Stimulated activated naive B cell treated with anti-CD40 and anti-IgM and Interleukin-4, amounts not matched to agents 10 μg/mL and 1 μg/mL and 100 μg/mL, for 72 hours (primary cell): ENCODE measurements at places on chromosomes 16 and 17.
A peak's percentile ranks its signal among the peaks of the same experiment; 100 is the strongest.

GRCh38 chr16:65185241-65185778 lies 63.4 kb upstream of the CDH11 start:
- no peak for DNase-seq
- H3K36me3 ChIP-seq: no peaks in the 10 kb centered on the region
- no peaks in the 10 kb centered on the region for H3K4me1 ChIP-seq
- H3K27me3 ChIP-seq: no peaks in the 10 kb centered on the region
- H3K4me3 ChIP-seq: no peak overlapping the region

GRCh38 chr17:77193653-77194052 lies 52.9 kb downstream of the SEC14L1 start:
- no peak overlapping the region for H3K4me3 ChIP-seq
- no peak for DNase-seq
- peaks cover 69% of the 10 kb centered on the region for H3K36me3 ChIP-seq
- H3K27ac ChIP-seq: peak overlapping the region; percentile 14
- no peaks in the 10 kb centered on the region for H3K27me3 ChIP-seq
- peaks cover 35% of the 10 kb centered on the region for H3K4me1 ChIP-seq

DNA sequence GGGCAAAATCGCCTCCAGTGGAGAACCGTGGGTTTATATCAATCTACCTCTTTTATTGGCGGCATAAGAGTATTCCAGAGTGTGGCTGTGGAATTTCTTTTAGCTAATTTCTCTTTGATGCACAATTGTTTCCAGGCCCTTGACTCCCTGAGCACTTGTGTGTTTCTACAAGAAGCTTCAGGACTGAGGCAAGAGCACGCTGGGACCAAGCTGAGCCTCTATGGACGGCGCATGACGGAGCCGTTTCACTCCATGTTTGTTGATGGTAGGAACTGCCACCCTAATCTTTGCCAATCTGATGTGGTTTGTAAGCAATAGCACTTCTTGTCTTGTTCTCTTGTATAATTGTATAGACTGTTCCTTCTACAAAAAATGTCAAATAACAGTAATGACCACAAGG lies 11.2 kb upstream of the ANKRD40CL start:
- H3K4me3 ChIP-seq: no peak overlapping the region
- no peak for DNase-seq
- no peaks in the 10 kb centered on the region for H3K36me3 ChIP-seq

DNA sequence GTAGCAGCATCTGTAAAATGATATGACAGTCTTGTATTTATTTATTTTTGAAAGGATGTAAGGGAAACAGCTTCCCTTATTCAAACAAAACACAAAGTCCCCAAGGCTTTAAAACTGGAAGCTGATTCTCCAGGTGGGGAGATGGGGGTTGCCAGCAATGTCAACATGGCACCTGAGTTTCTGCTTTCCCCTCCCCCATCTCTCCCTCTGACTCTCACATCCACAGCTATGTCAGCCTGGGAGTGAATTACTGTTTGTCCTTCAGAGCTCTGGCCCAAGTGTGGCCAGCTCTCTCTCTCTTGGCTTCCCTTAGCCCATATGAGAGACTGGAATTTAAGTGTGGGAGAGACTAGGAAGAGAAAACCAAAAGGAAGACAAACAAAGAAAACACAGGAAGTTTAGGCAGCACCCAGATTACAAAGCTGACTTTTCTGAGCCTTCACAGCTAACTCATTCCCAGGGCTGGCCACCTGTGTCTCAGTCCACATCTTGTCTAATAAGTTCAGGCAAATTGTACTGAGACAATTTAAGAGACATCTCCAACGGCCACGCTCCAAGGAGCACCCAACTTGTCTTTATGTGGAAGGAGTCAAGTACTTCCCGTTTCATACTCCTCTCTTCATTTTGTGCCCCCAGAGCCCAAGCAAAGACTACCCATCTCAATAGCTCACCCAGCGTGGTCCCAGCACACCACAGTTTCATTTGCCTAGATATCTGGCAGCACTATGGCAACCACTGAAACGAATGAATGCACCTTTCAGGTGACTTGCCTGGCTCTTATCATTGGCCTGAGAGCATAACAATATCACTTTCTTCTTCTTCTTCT lies 69.2 kb downstream of the SOX9 start:
- no peak overlapping the region for H3K4me3 ChIP-seq
- no peak for DNase-seq
- H3K36me3 ChIP-seq: no peaks in the 10 kb centered on the region
- no peak overlapping the region for H3K27ac ChIP-seq
- no peaks in the 10 kb centered on the region for H3K4me1 ChIP-seq

DNA sequence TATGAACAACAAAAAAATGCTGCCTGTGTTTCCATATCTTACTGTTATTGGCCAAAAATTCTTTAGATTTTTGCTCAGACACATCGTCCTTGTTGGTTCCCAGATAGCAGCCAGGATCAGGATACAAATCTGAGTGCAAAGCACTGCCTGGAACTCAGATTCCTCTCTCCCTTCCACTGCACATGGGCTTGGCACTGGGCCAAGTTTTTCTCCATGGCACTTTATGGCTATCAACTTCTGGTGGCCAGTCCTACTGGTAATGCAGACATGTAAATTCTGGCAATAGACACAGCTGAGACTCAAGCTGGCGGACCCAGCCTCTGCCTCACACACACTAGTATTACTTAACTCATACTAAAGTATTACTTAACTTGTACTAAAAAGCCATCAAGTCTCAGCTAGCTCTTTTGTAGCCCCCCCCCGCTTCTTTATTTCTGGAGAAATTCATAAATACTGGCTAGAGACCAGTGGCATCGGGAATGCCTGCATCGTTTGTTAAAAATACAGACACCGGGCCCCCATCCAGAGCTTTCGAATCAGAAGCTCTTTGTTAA lies 181.2 kb upstream of the COX10 start:
- H3K27me3 ChIP-seq: no peaks in the 10 kb centered on the region
- H3K4me3 ChIP-seq: no peak overlapping the region
- H3K4me1 ChIP-seq: no peaks in the 10 kb centered on the region
- H3K36me3 ChIP-seq: no peaks in the 10 kb centered on the region
- H3K27ac ChIP-seq: no peak overlapping the region
- no peak for DNase-seq

DNA sequence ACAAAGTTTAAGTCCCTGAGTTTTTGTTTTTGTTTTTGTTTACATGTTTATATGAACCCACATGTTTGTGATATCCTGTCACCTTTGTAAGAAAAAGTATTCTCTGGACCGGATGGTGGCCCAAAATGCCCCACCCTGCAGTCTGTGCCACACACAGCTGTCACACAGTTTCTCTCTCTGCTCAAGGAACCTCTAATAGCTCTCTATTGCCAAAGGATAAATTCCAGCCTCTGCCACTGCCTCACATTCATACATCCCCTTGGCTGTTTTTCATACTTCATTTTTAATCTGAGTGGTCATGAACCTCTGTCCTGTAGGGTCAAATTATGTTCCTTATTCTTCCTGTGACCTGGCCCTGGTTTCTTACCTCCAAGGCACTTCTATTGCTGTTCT lies 520.3 kb upstream of the CDH5 start:
- no peak overlapping the region for H3K4me3 ChIP-seq
- DNase-seq: no peak
- H3K27ac ChIP-seq: no peak overlapping the region
- H3K36me3 ChIP-seq: no peaks in the 10 kb centered on the region
- H3K27me3 ChIP-seq: peaks cover 4% of the 10 kb centered on the region

GRCh38 chr16:10984509-10984908 lies 40.1 kb downstream of the CLEC16A start:
- H3K4me1 ChIP-seq: peaks cover 57% of the 10 kb centered on the region
- no peak overlapping the region for H3K4me3 ChIP-seq
- DNase-seq: no peak
- H3K27me3 ChIP-seq: no peaks in the 10 kb centered on the region
- no peak overlapping the region for H3K27ac ChIP-seq

DNA sequence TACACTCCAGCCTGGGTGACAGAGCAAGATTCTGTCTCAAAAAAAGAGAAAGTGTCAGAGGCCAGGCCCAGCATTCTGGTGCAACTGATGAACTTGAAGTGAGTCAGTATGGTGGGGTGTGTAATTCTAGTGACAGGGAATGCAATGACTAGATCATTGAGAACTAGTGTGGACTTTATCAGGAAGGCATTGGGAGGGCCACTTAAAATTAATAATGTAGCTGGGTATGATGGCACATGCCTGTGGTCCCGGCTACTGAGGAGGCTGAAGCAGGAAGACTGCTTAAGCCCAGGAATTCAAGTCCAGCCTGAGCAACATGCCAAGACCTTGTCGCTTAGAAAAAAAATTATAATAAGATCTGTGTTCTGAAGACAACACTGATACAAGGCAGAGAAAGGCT lies 90.8 kb downstream of the STX8 start:
- H3K4me1 ChIP-seq: no peaks in the 10 kb centered on the region
- H3K27me3 ChIP-seq: no peaks in the 10 kb centered on the region
- no peak overlapping the region for H3K4me3 ChIP-seq
- no peak for DNase-seq
- H3K27ac ChIP-seq: no peak overlapping the region

- no peak overlapping the region for H3K4me3 ChIP-seq
- no peak overlapping the region for H3K27ac ChIP-seq
- DNase-seq: peak; percentile 52
- H3K27me3 ChIP-seq: no peaks in the 10 kb centered on the region
- peaks cover 18% of the 10 kb centered on the region for H3K36me3 ChIP-seq
These were observed 143.8 kb upstream of the CRHR1 start for GRCh38 chr17:45640141-45640850.

DNA sequence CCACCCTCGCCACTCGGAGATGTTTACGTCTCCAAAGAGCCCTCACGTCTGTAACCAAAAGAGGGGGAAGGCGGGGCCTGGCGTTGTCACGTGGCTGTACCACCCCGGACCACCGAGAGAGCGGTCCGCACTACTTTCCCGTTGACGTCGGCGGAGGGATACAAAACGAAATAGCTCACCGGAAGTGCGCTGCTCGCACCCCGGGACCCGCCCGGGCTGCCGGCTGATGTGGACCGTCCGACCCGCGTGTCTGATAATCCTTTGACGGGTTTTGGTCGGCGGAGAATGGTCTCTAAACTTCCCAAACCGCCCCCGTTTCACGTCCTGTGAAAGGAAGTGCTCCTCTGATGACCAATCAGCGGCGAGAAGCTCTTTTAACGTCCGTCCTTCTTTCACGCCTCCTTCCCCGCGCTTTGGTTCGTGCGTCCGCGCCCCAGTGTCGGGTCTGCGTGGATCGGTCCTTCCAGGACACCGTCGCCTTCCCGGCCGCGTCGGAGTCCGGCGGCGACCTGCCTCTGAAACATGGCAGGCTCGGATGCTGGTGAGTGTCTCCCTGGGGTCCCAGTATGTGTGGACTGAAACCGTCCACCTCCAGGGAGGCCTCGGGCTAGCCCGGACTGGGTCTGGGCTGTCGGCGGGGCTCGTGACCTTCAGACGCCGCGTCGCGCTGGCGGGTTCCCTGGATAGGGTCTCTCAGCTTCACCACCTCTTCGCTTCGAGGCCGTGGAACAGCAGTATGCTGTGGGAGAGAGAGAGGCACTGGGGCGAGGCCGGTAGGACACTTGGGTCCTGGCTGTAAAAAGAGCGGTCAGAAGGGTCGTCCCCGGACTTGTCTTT lies at the start of gene CEP95:
Gene CEP95, plus strand, starts transcription at position 402 of the 837 bp plus-strand sequence. Its CDS starts 121 bp downstream, at position 523.
- peak within 1 kb of the TSS; percentile 100 for H3K27ac ChIP-seq
- peaks cover 33% of the 10 kb centered on the region for H3K4me1 ChIP-seq
- peaks cover 59% of the 10 kb centered on the region for H3K36me3 ChIP-seq
- no peaks in the 10 kb centered on the region for H3K27me3 ChIP-seq
- peak; percentile 97 for DNase-seq
- H3K4me3 ChIP-seq: peak within 1 kb of the TSS; percentile 98

GRCh38 chr17:58091024-58091567 lies 7.9 kb downstream of the DYNLL2 start:
- H3K27me3 ChIP-seq: no peaks in the 10 kb centered on the region
- H3K4me3 ChIP-seq: no peak overlapping the region
- no peak for DNase-seq

GRCh38 chr17:68459037-68459639 lies 1.8 kb upstream of the WIPI1 start:
- peaks cover 34% of the 10 kb centered on the region for H3K4me1 ChIP-seq
- H3K27me3 ChIP-seq: no peaks in the 10 kb centered on the region
- H3K27ac ChIP-seq: no peak overlapping the region
- H3K4me3 ChIP-seq: no peak overlapping the region
- H3K36me3 ChIP-seq: no peaks in the 10 kb centered on the region

- H3K4me3 ChIP-seq: peak overlapping the region; percentile 56
- H3K4me1 ChIP-seq: peaks cover 28% of the 10 kb centered on the region
- no peaks in the 10 kb centered on the region for H3K27me3 ChIP-seq
- DNase-seq: peak; percentile 63
These were observed 671.1 kb downstream of the WWOX start for GRCh38 chr16:78770353-78771091.

- H3K36me3 ChIP-seq: no peaks in the 10 kb centered on the region
- H3K4me3 ChIP-seq: no peak overlapping the region
- DNase-seq: no peak
- H3K27me3 ChIP-seq: peaks cover 20% of the 10 kb centered on the region
- H3K27ac ChIP-seq: no peak overlapping the region
- H3K4me1 ChIP-seq: no peaks in the 10 kb centered on the region
These were observed 188.1 kb upstream of the MPHOSPH6 start for GRCh38 chr16:82358161-82358560.

DNA sequence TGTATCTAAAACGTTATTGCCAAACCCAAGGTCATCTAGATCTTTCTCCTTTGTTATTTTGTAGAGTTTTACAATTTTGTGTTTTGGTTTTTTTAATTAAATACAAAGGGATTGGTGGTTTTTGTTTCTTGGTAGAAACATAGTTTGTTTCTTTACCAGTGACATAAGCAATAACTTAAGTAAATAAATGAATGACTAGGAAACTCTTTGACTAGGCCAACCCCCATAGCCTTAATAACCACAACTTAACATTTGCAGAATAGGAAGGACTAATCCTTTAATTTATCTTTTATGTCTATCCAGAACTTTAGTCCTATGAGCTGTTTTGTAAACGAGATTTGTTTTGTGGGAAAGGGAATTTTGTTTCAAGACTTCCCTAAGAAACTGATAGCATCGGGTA lies 162.5 kb downstream of the PRKCA start:
- no peak overlapping the region for H3K4me3 ChIP-seq
- H3K4me1 ChIP-seq: peaks cover 20% of the 10 kb centered on the region
- H3K27me3 ChIP-seq: no peaks in the 10 kb centered on the region
- DNase-seq: no peak

- peak overlapping the region; percentile 21 for H3K4me3 ChIP-seq
- peaks cover 16% of the 10 kb centered on the region for H3K4me1 ChIP-seq
- no peak for DNase-seq
These were observed 31.2 kb upstream of the AKTIP start for GRCh38 chr16:53534206-53534605.

- H3K4me1 ChIP-seq: peaks cover 7% of the 10 kb centered on the region
- H3K27ac ChIP-seq: no peak overlapping the region
- no peak overlapping the region for H3K4me3 ChIP-seq
- peaks cover 92% of the 10 kb centered on the region for H3K27me3 ChIP-seq
These were observed 147.8 kb downstream of the IRF8 start for GRCh38 chr16:86046667-86047270.

- no peak for DNase-seq
- no peak overlapping the region for H3K4me3 ChIP-seq
- H3K27me3 ChIP-seq: peaks cover 17% of the 10 kb centered on the region
- no peak overlapping the region for H3K27ac ChIP-seq
- H3K36me3 ChIP-seq: peaks cover 6% of the 10 kb centered on the region
These were observed 4.8 kb upstream of the ABCA5 start for GRCh38 chr17:69331756-69332155.
